ENCODE measurements at places on chromosomes 11 and 22. TPM values are rescaled to one million over a fixed set of nuclear protein-coding genes. Genes with fewer than 3 reads are reported as not detected.

- peaks cover 10% of the 10 kb centered on the region for H3K4me1 ChIP-seq
- no peak overlapping the region for H3K4me3 ChIP-seq
- no peaks in the 10 kb centered on the region for H3K36me3 ChIP-seq
- no peaks in the 10 kb centered on the region for H3K27me3 ChIP-seq
- DNase-seq: no peak
Observed at GRCh38 chr22:46500201-46500600, 37.2 kb downstream of the CELSR1 start.

DNA sequence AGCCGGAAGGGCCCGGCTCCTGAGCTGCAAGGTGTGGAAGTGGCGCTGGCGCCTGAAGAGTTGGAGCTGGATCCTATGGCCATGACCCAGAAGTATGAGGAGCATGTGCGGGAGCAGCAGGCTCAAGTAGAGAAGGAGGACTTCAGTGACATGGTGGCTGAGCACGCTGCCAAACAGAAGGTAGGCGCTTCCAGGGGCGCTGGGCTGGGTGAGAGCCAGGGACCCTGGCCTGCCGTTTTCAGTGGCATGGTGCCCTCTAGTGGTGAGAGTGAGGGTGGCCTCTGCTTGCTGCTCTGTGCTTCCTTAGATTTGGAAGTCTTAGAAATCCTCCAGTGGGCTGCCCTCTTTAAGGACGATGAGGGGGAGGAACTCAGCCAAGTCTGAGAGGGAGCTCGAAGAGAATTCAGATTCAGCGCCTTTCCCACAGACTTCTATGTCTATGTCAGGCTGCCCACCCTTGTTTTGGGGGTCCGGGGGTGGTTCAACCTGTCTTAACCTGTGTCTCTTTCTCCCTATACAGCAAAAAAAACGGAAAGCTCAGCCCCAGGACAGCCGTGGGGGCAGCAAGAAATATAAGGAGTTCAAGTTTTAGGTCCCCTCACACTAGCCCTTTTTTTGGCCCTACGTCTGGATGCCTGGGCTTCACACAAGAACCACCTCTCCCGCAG lies 1.8 kb upstream of the PACS1 start:
- peak; percentile 82 for DNase-seq
- peak overlapping the region; percentile 95 for H3K27ac ChIP-seq
- H3K4me3 ChIP-seq: no peak overlapping the region
- no peaks in the 10 kb centered on the region for H3K27me3 ChIP-seq
- H3K4me1 ChIP-seq: peaks cover 21% of the 10 kb centered on the region

Gene GNAZ
- 0.72 TPM for total RNA-seq

Gene SLC22A25
- not detected for total RNA-seq

Gene OR51B5
- not detected for total RNA-seq
